ENCODE measurements at places on chromosomes 6 and 20.

DNA sequence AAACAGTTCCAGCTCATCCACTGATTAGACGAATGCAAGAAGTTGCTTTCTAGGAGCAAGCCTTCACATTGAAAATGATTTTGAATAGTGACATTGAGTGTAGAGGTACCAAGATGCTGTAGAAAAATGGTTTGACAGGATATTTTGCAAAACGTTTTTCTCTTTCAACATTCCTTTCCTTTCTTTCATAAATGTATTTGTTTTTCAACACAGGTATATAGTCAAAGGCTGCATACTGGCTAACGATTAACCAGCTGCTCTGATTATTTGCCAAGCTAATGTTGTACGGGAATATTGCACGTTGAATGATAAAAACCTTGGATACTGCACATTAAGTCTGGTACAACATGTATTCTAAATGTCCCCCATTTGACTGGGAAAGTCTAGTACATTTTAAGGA is 78.8 kb upstream of the TENT5A start:
- DNase-seq = no peak

DNA sequence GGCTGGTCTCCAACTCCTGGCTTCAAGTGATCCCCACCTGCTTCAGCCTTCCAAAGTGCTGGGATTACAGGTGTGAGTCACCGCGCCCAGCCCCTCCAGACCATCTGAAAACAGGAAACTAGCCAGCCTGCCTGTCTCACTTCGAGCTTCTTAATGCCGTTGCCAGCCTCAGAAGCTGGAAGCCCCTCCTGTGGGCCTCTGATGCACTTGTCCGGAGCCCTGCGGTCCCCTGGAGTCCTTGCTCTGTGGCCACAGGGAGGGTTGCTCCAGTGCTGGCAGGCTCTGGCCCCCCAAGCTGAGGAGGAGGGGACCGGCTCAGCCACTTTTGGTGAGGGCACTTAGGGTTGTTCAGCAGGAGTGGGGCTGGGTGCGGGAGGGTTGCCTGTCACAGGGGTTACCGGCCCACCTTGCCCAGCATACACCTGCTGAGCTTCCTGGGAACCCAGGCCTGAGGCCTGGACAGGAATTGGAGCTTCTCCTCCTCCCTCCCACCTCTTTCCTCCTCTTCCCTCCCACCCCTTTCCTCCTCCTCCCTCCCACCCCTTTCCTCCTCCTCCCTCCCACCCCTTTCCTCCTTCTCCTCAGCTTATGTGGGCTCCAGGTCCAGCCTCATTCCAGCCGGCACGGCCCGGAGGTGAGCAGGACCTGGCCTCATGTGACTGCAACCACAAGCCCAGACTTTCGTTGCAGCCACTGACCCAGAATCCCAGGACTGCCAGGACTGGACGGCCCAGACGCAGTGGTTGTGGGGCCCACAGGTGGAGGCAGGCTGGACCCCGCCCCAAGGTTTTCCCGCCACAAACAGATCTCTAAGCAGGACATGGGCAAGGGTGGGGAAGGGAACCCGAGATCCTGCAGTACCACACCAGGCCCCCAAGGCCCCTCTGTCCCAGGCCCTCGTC is 9.4 kb upstream of the BIRC7 start:
- DNase-seq = no peak

- DNase-seq = no peak
Observed at GRCh38 chr6:32700391-32701040, 34.1 kb upstream of the HLA-DQB1 start.

DNA sequence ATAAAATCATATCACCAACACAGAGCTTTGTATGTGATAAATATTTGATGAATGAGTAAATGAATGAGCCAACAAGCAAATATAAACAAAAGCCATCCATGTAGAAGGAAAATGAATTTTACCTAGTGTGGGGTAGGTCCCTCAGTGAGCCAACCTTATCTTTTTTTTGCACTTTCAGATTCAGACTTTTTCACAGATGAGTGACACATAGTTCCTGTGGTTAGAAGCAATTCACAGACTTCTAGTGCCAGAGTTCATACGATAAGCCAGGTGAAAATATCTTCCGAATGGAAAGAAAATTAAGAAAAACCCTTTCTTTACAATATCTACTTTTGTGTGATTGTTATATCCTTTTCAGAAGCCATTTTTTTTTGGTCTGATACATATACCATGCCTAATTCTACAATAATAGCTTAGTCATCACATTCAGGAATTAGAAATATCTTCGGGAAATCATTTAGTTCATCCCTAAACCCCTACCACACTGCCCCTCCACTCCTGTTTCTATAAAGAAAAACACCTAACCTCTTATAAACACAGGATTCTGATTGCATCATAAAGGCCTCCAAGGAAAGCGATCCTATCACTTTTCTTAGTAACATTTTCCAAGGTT is 82.7 kb upstream of the CNR1 start:
- DNase-seq = no peak

All from stimulated activated naive CD4-positive, alpha-beta T cell treated with Interleukin-2 at 50 U/mL for 16 hours (primary cell).